ENCODE measurements at places on chromosomes 1 and 21.
A peak's percentile ranks its signal among the peaks of the same experiment; 100 is the strongest.

GRCh38 chr1:151909167-151910149 is at the start of gene THEM4:
Gene THEM4 (minus strand): TSS chr1:151909511. CDS start chr1:151909458, 53 bp downstream.
- DNase-seq, result peak; percentile 85

DNA sequence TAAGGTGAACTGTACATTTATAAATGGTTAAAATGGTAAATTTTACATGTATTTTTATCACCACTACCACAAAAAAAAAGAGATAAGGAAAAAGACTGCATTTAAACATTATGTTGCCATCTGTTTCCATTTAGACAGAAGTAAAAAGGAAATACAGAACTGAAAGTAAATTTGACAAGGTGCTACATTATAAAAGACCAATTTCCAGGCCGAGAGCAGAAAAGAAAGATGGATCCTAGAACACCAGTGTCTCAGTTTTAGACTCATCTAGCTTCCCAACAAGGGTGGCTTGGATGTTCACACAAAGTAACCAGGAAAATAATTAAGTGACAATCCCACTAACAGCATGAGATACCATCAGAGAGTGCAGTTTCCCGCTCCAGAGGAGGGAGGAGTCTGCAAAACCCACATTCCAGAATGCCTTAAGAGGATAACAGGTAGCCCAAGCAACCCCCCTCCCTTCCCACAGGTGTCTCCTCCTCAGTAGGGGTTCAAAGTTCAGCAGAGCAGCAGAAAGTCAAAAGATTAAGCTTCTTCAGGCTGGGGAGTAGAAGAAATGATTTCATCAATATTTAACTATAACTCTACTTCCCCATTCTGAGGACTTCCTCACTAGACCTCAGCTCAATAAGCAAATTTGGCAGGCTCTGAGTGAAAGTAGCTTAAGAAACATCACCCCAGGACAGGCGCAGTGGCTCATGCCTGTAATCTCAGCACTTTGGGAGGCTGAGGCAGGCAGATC is 11.8 kb downstream of the TPM3 start:
- DNase-seq, result no peak

- DNase-seq, result no peak
Measured at GRCh38 chr1:158153179-158153578, 27.5 kb upstream of the CD1D start.

GRCh38 chr1:53732409-53732808 is 6.6 kb downstream of the GLIS1 start:
- no peak for DNase-seq

- no peak for DNase-seq
Measured at GRCh38 chr1:205791568-205792180, 16.4 kb upstream of the RAB29 start.

Measured in stimulated activated CD8-positive, alpha-beta memory T cell treated with anti-CD3 and anti-CD28 coated beads, Interleukin-2, amount 100 ng/mL, for 1 hour (primary cell).